ENCODE measurements at places on chromosomes 16 and 17. TPM values are rescaled to one million over a fixed set of nuclear protein-coding genes. Genes with fewer than 3 reads are reported as not detected.

GRCh38 chr17:7043497-7044198 is at the start of gene SLC16A11:
Gene SLC16A11, minus strand, starts transcription at chr17:7044092. Its CDS starts 579 bp downstream, at chr17:7043513.
- no peak for DNase-seq

GRCh38 chr17:47305302-47305923 is 18.3 kb upstream of the EFCAB13 start:
- DNase-seq: no peak

DNA sequence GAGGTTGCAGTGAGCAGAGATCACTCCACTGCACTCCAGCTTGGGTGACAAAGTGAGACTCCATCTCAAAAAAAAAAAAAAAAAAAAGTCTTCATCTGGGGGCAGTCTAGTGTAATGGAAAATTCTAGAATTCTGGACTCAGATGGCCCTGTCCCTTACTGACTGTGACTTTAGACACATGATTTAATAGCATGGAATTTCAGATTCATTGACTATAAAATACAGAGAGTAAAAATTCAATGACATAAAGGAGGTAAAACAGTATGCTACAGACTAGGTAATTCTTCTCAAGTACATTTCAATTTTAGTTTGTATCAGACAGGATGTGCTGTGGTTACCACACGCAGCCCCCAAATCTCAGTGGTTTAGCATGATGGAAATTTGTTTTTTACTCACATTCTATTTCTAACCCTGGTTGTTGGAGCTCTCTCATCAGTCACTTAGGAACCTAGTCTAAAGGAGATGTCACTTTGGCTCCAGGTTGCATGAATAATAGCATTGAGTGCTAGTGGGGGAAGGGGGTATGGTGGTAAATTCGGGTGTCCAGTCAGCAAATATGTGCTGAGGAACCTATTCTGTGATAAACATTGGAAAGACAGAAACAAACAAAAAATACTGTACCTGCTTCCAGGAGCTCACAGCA is 444.0 kb downstream of the XYLT1 start:
- DNase-seq: no peak

GRCh38 chr16:27355610-27356009 is 41.8 kb downstream of the IL4R start:
- DNase-seq: no peak

- DNase-seq: no peak
These were observed 259.8 kb downstream of the GRIN2A start for GRCh38 chr16:9922441-9922840.

DNA sequence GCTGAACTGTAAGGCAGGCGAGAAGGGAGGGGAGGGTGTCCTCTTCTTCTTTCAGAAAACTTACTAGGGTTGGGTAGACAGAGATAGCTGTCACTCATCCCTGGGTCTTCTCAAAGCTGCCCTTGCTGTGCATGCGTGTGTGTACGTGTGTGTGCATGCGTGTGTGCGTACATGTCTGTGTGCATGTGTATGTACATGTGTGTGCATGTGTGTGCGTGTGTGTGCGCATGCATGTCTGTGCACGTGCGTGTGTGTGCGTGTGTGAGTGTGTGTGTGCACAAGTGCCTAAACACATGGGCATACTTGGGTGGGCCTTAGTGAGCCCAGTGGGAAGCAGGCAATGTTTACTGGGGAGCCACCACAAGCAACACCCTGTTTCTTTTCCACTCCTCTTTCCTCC is 154.8 kb upstream of the TNRC6C start:
- no peak for DNase-seq

- no peak for DNase-seq
These were observed 54.2 kb downstream of the VPS53 start for GRCh38 chr17:660453-660852.

GRCh38 chr17:47808830-47809480 is 12.6 kb downstream of the OSBPL7 start:
- no peak for DNase-seq

DNA sequence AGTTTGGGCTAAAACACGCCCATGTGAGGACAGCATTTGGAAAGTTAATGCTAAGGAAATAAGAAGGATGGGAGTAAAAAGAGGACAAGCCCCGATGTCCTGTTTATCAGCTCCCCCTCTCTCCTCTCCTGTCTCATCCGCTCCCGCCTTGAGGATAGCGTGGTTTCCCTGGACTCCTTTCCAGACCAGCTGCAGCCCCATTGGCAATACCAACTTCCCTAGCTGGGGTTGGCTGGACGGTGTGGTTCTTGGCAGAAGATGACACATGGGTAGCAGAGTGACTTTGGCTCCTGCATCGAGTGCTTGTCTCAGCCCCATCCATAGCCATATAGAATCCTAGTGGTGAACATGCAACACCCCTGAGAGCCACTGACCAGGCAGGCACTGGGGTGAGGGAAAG is 185.9 kb downstream of the CCDC182 start:
- no peak for DNase-seq

DNA sequence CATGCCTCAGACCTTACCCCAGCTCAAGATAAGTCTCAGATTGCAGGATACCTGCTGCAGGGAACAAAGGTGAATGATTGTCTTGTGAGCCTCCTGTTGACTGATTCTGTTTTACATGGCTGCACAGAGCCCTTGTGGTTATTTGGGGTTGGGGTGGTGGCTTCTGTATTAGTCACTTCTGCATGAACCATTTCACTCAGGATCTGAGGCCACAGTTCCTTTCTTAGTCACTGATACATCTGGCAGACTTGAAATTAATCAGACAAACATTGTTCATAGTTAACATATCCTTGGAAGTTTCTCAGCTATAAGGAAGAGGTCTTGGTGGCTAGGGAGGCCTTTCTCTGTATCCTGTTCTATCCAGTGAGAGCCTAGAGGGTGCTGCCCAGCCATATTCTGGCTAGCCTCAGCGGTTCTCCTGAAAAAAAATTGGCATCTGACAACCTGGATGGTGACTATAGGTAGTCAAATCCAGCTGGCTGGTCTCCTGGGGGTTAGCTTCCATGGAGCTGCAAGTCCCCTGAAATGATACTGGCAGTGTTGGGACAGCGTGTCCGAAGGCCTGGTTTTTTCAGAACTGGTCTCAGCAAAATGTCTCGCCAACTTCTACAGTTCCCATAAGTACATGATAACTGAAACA is 8.4 kb upstream of the PLK1 start:
- DNase-seq: no peak

GRCh38 chr17:47804461-47804860 is 17.1 kb downstream of the OSBPL7 start:
- DNase-seq: no peak

GRCh38 chr16:20614186-20615141 is 38.3 kb upstream of the ACSM2B start:
- peak; percentile 32 for DNase-seq

DNA sequence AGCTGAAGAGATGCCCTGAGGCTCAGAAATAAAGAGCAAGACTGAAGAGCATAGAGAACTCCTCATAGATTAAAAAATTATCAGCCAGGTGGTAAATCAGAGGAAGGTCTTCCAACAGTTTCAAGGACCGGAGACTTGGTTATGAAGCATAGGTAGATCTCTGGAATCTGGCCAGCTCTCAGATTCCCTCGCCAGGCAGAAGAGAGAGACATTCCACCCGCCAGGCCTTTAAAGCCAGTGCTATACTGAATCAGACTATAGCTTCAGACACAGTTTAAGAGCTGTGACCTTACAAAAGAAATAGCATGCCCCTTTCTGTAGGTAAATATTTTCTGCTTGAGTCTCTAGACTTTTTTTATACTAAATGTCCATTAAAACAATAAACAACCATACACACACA is 70.3 kb downstream of the NFATC3 start:
- DNase-seq: no peak

DNA sequence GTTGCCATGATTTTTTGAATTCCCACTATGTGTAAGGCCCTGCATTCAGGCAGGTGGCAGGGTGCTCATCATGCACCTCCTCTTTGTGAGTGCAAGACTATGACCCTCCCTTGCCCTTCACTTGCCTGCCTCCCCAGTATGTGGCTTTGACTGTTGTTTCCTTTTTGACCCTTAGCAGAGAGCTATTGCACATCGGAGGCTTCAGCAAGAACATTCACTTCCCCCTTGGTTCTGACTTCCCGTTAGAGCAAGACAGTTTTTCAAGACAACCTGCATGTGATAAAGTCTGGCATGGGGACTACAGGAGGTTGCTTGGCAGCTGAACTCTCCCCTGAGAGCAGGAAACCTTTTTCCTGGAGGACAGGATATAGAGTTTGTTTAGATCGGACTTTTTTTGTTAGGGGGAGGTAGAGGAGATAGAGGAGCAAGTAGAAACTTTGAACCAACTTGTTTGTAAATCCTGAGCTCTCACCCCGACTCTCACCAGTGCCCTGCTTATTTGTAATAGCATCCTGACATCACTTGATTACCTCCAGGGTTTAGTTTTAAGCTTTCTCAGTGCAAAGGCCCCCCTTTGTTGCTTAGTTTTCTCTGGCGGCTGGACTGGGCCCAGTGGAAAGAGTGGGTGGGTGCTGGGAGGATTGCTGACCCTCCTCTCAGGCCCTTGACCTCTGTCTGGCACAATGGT is 34.3 kb downstream of the LIMD2 start:
- no peak for DNase-seq

DNA sequence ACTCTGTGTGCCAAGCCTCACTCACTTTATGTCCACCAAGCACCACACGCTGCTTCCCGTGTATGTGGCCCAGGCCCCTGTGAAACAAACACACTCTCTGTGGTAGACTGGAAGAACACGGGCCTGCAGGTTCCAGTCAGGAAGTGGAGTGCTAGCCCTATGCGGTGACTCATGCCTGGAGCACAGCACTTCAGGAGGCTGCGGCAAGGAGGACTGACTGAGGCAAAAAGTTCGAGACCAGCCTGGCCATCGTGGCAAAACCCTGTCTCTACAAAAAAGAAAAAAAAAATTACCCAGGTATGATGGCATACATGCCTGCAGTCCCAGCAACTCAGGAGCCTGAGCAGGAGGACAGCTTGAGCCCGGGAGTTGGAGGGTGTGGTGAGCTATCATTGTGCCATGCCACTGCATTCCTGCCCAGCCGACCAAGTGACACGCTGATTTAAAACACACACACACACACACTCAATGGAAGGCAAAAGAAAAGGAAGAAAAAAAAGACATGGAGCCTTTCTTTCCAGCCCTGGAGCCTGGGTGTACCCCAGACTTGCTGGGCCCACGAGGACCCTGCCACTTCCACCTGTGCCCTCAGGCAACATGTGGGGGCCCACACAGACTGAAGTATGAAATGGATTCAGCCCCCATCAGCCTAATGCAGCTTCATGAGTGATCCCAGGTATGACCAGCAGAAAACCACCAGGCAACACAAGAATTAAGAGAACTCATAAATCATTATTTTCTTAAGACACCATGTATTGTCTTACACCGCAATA is 126.6 kb downstream of the ANKRD11 start:
- DNase-seq: no peak

Gene CCR7
- 0.59 TPM for polyA plus RNA-seq

Gene MLLT6
- 127 TPM for polyA plus RNA-seq

Gene CD79B
- 4.2 TPM for polyA plus RNA-seq

Gene EME1
- polyA plus RNA-seq: 12.1 TPM

Gene ZP2
- polyA plus RNA-seq: 4.1 TPM

Gene STXBP4
- 12.9 TPM for polyA plus RNA-seq

Gene PPP1R27
- polyA plus RNA-seq: 1.7 TPM

Gene MYLK3
- polyA plus RNA-seq: 0.99 TPM

Gene CD300E
- 0.44 TPM for polyA plus RNA-seq
